ENCODE measurements at places on chromosomes 5 and 9.

- DNase-seq = no peak
These were observed 181.9 kb downstream of the ZNF462 start for GRCh38 chr9:107044872-107045271.

DNA sequence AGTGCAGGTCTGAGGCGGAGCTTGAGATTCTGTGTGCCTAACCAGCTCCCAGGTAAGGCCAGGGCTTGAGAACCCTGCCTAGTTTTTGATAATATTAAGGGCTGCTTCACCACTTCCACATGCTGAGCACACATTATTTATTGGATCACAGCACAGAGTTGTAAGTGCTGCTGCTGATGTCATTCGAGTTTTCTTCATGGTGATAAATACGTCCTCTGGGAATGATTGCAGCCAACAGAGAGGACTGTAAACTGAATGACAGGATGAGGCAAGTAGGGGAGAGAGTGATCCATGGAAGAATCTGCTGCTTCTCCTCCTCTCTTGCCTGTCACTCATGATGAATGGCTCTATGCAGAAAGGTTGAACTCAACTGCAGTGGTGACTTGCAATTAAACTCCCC is 77.9 kb upstream of the VPS13A start:
- DNase-seq = no peak

GRCh38 chr5:142754031-142754430 is 16.1 kb upstream of the ARHGAP26 start:
- DNase-seq = no peak

- no peak for DNase-seq
These were observed 4.4 kb upstream of the TOR4A start for GRCh38 chr9:137273095-137273490.

DNA sequence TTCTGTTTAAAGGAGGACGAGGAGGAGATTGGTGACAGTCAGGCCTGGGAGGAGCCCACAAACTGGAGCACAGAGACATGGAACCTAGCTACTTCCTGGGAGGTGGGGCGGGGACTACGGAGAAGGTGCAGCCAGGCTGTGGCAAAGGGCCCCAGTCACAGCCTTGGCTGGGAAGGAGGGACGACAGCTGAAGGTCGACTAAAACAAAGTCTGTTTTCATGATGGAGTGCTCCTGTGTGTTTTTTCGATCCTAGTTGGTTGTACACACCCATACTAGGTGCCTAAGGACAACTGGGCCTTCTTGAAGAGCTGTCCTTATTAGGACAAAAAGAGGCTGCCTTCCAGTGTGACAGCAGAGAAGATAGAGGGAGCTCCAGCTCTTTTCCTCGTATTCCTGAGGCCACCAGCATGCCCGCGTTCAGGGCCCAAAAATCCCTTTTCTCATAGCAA is 2.9 kb downstream of the CCDC107 start:
- DNase-seq = no peak

- DNase-seq = no peak
These were observed 79.3 kb downstream of the PTPN3 start for GRCh38 chr9:109418827-109419226.

- no peak for DNase-seq
These were observed 44.5 kb upstream of the SUSD3 start for GRCh38 chr9:93013856-93014582.

- no peak for DNase-seq
These were observed 153.3 kb downstream of the EFNA5 start for GRCh38 chr5:107517185-107518033.

DNA sequence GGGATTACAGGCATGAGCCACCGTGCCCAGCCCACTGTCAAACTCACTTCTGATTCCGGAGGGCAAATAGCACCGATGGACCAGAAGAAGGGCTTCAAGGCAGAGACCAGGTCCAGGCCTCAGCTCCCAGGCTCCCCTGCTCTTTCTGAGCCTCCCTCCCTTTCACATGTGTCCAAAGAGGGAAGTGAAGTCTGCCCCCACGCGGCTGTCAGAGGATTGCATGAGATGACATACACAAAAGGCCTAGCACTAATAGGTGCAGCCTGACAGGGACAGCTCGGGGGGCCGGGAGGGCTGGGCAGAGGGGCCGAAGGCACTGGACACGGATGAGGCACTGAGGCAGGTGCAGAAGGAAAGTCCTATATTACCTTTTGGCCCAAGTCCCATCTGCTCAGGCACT is 16.1 kb downstream of the FBP1 start:
- no peak for DNase-seq

DNA sequence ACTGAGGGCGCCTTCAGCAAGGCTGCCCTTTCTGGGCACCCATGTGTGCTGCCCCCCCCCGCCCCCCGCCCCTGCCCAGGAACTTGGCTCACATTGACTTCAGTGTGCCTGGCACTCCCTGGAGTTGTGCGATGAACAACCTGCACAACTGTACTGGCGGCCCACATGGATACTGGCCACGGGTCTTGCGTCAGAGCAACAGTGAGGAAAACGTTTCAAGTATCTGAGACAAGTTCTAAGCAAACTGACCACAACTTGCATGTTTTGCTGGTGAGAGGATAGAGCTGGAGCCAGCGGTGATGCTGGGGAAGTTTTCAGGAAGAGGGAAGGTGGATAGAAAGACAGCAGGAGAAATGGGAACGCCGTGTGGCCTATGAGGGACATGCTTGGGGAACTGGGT is 45.4 kb downstream of the HABP4 start:
- no peak for DNase-seq

DNA sequence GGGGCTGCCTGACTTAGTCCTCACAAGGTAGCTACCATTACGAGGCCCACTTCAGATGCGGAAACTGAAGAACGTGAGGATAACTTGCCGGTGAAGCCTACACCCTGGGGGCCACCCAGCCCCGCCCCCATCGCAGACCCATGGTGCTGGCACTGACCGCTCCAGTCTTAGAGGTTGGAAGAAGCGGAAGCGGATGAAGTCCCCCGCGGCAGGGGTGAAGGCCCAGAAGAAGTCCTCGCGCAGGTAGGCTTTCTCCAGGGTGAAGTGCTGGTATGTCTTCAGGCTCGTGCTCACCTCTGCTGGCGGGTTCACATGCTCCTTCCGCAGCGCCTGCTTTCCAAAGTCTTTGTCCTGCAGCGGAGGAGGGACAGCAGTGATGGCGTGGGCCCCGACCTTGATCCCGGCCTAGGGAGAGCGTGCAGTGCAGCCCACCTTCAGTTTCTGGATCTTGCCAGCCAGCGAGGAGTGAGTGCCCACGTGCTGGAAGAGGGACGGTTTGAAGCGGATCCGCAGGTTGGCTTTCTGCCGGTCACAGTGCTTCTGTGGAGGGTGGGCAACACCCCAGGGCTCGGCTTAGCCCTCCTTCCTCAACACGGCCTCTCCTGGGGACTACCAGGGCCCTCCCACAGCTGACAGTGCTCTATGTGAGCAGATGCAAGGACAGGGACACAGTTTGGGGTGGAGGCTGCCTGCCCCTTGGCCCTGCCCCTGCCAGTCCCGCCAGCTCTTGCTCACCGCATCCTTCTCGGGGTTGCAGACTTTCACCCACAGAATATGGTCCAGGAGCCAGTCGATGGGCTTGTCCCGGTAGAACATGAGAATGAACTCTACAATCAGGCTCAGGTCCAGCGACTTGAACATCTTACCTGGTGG is 5.2 kb downstream of the LTC4S start:
- DNase-seq = no peak

Data from stimulated activated CD8-positive, alpha-beta memory T cell treated with anti-CD3 and anti-CD28 coated beads, Interleukin-4, amount 100 ng/mL, for 4 hours (primary cell).